ENCODE measurements at places on chromosomes 5 and 9.

DNA sequence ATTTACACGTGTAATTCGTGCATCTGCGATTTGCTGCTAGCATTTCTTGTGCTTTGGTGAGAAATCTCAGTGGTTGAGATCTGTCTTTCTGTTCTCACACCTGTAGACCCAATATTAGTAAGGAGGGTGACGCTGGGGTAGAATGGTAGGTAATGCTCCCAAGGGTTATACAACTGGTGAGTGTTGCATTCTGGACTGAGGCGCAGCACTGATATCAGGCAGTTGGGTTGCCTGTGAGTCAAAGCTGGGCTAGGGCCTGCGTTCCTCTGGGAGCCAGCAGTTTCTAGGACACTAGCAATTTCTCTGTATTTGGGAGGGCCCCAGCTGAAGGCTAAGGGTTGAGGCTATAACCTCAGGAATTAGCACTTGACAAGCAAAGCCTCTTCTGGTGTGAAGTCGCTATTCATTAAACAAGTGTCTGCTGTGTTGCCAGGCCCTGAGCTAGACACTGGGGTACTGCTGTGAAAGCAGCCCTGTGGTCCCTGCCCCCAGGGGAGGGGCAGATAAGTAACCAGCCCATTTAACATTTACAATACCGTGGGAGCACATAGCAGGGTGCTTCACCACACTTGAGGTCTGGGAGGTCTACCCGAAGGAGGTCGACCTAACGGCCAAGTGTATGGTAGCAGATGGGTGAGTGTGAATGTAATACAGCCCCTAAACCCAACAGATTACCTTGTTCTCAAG, 28.7 kb downstream of the LARP1 start:
- no peak for DNase-seq

DNA sequence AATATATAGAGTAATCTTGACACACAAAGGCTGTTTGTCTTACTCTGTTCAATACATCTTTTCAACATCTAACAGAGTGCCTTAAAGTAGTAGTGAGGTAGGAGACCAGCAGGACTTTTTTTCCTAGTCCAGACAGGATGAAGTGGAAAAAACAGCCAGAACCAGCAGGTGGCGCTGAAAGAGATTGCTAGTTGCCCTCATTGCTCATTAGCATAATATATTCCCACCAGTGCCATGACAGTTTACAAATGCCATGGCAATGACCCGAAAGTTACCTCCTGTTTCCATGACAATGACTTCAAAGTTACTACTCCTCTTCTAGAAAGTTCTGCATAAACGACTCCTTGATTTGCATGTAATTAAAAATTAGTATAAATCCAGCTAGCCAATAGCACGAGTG, 387.4 kb downstream of the ACTL7B start:
- DNase-seq, result no peak

- no peak for DNase-seq
Observed at GRCh38 chr5:177131019-177131320, 2.6 kb upstream of the NSD1 start.

DNA sequence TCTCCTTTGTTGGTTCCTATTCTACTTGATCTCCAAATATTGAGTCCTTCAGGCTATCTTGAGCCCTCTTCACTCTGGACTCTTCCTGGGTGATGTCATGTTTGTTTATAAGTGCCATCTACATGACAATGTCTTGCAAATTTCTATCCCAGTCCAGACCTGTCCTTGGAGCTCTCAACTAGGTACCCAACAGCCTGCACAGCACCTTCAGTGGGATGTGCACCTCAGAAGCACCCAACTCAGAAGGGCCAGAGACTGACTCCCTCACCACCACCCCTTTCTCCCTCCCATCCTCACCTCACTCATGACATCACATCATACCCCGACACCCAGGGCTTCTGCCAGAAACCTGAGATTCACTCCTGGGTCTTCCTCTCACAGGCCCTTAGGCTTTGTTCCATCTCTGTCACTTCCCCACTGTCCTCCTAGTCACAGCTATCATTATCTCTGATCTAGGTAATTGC, 14.4 kb downstream of the TXN start:
- DNase-seq, result no peak

GRCh38 chr5:137303509-137303908, 195.6 kb downstream of the SPOCK1 start:
- DNase-seq, result no peak

DNA sequence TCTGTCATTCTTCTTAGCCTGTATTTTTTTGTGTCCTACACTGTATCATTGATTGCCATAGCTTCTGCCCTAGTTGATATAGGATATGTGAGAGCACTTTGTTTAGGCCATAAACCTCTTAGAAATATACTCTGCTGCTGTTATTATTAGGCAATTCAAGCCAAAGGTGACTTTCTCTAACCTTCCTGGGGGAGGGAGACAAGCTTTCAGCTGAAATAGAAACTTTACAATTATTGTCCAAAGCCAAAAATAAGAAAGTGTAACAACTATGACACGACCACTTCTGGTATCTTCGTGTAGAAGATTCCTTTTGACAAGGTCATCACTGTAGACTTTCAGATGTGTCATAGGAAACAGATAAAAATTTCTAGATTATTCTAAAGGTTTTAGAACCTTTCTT, 12.2 kb upstream of the CSNK1A1 start:
- DNase-seq, result no peak

DNA sequence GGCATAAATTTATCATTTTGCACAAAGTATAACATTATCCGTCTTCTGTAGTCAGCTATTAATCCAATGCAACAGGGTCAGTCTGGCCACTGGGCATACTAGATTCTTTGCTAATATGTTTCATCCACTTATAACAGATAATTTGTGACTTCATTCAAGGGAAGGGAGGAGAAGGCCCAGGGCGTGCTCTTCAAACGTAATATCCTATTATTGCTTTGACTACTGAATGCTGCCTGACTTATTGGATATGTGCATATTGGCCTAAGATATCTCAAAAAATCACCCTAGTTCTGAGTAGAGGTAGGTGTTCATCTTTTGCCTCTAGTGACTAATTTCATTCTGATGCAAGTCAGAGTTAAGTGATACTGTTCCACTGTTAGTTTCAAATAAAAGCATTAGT, 6.9 kb downstream of the FBXL7 start:
- no peak for DNase-seq

DNA sequence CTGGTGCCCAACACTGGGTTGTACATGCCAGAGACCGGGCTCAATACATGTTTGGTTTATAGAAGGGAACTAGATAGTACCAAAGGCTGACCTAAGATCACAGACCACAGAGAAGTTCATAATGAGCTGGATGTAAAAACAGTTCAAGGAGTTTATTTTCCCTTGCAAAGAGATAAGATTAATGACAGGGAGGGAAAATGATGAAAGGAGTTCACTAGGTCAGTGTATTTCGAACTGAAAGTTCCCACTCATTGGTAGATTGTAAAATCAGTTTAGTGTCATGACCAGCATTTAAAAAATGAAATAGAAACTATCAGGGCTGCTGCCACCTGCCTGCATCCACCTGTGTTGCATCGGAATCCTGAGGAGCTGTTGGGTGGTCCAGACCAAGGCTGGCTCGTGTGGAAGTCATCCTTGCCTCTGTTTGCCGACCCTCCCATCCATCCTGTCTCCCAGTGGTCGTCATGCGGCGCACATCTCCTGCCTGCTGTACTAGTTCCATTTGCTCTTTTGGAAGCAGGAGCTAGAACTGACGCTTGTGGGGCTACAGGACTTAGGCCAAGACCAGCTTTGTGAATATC, 21.1 kb downstream of the TBC1D2 start:
- no peak for DNase-seq

GRCh38 chr5:91142386-91142785, 240.7 kb downstream of the ARRDC3 start:
- DNase-seq, result no peak

DNA sequence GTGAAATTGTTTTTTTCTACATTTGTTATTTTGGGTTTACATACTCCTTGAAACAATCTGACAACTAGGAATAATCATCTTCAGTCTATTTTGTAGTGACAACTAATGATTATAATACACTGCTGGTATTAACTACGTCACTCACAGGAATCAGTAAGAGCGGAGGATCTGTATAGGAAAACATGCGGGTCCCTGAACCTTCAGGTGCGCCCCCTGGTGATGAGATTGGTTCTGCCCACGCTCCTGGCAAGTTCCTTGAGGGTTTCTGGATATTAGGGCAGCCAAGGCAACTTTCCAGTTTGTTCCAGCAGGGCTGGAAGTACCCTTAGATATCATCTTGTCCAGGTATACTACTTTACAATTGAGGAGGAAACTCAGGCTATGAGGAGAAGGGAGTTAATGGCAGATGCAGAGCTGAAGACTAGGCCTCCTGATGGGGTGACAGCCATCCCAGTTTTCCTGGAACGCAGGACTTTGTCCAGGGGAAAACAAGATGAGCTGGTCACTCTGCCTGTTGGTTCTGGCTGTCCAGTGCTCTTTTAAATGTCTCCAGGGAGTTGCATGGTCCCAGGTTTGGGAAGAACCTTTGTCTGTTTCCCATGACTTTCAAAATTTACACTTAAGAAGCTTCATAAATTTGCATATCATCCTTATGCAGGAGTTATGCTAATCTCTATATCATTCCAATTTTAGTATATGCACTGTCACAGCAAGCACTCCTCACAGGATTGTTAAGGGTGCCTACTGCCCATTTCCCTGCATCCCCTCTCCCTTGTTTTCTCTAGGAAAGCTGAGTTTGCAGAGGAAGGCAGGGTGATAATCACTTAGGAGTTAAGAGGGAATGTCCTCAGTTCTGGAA, 14.9 kb upstream of the WNT8A start:
- DNase-seq, result no peak

DNA sequence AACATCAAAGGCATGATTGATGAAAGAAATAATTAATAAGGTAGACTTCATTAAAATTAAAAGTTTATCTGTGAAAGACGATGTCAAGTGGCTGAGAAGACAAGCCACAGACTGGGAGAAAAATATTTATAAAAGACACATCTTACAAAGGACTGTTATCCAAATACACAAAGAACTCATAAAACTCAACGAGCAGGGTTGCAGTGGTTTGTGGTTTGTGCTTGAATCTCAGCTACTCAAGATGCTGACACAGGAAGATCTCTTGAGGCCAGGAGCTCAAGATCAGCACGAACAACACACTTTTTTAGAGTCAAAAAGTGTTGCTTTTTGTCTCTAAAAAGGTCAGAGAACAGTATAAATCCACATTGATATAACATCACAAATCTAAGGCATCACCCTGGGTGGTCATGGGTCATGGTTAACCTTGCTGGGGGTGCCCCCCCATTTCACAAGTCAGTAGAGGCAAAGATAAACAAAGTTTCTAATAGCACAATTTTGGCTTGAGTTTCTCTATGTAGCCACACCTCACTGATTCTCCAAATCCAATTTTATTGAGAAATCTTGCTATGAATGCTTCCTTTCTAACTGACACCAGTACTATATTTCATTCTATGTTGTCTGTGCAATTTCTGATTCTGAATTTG, 342.9 kb upstream of the RPS23 start:
- no peak for DNase-seq

DNA sequence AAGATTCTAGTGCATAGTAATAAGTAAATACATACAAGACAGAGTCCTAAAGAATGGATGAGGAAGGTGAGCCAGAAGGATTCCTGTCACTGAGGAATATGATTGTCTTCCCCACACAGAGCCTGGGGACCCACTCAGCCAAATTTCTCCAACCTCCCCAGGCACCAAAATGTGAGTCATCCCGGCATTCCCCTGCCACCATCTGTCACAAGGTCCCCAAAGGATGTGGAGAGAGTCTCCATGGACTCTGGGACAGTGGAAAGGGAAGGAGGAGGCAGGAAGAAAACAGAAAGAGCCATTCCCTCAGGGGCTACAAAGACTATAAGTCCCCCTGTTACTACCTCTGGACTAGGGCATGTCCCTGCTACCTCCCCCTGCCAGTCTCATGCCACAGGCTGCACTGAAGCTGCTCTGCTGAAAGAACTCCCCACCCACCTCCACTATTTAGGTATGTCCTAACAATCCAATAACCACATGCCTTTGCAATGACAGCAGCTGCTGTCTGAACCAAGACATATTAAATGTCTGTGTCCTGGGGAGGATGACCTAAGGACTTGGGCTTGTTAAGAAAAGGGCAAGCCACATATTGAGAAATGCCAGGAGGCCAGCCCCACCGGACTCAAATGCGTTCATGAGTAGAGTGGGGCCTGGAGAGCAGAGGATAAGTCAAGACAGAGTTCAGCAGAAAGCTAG, 10.7 kb upstream of the OR5C1 start:
- DNase-seq, result no peak

- peak; percentile 63 for DNase-seq
Observed at GRCh38 chr5:174204535-174205313, 159.2 kb downstream of the NSG2 start.

DNA sequence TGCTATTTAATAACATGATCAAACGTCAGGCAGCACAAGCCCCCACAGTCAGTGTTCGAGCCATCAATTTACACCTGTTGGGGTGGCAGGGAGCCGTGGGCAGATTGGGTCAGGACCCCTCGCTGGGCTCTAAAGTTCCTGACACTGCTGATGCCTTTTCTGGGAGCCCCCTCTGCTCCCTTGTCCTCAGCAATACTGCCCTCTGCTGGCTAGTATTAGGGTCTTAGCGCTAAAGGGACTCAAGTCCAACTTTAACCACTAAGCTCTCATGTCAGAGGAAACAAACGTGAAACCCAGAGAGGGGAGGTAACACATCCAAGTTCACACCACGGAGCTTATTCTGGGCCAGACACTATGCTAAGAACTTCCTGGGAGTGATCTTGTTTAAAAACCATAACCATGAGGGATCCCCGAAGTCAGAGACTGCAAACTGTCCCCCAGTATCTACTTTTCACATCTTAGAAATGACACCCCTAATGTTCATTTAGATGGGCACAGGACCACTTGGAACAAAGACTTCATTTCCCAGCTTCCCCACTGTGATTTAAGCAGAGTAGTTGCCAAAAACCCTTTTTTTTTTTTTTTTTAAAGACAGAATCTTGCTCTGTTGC, 20.4 kb downstream of the ANKS6 start:
- peak; percentile 23 for DNase-seq

DNA sequence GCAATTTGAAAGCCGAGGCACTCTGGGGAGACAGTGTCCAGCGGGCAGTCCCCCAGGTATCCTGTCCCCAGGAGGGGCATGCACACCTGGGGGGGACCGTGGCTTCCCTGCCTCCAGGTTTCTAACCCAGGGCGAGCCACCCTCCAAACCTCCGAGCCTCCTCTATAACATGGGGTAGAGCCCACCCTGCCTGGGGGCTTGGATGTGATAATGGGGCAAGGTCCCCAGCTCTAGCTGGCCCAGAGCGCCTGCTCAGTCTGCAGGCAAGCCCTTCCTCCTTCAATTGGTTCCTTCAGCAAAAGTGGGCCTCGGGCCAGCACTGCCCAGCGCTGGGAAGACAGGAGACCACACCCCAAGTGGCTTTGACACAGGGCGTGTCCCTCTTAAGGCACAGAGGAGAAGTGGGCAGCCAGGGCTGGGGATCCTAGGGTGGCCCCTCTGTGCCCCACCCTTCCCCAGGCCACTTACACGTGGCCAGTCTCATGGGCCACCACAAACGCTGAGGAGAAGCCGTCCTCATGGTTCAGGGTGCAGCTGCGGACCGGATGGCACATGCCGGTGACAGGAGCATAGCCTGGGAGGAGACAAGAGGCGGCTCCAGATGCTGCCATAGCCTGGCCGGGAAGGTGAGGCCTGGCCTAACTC, 94.3 kb downstream of the ZNF354C start:
- DNase-seq, result no peak

- DNase-seq, result no peak
Observed at GRCh38 chr9:94705162-94705702, 21.3 kb upstream of the AOPEP start.

GRCh38 chr5:43137326-43137725, 16.6 kb downstream of the ZNF131 start:
- no peak for DNase-seq

Measured in NCI-H187 (cell line).